ENCODE measurements at places on chromosomes 3 and 15. TPM values are rescaled to one million over a fixed set of nuclear protein-coding genes. Genes with fewer than 3 reads are reported as not detected.

Gene TEX55
- total RNA-seq = not detected

Gene GNAT1
- total RNA-seq = not detected

Gene TSC22D2
- total RNA-seq = 22.7 TPM

Gene GOLGA8G
- not detected for total RNA-seq

Gene GLDN
- not detected for total RNA-seq

Gene ATP13A3
- total RNA-seq = 302 TPM

Gene RBP2
- not detected for total RNA-seq

Gene C2CD4A
- total RNA-seq = 1.3 TPM

Gene DAZL
- total RNA-seq = not detected

Gene GPR160
- 5.3 TPM for total RNA-seq

Gene SNRK
- 347 TPM for total RNA-seq

Gene RASGRP1
- total RNA-seq = 0.13 TPM

Gene CAV3
- not detected for total RNA-seq

Gene HESX1
- total RNA-seq = 0.40 TPM

Gene FGF12
- 1.7 TPM for total RNA-seq

Gene MYO5C
- total RNA-seq = 11.7 TPM

Gene HYKK
- total RNA-seq = 3.4 TPM

Gene OCA2
- total RNA-seq = not detected

Gene CCDC80
- 9.2 TPM for total RNA-seq

Gene HIGD2B
- not detected for total RNA-seq

Gene VWA5B2
- not detected for total RNA-seq

Gene ZNF80
- total RNA-seq = not detected

Gene DOCK3
- total RNA-seq = 0.14 TPM

Gene MKRN2
- 36.8 TPM for total RNA-seq

Gene ATP10A
- total RNA-seq = under 0.01 TPM

Gene CCR4
- under 0.01 TPM for total RNA-seq

Gene XXYLT1
- 55.3 TPM for total RNA-seq

Gene RNF111
- total RNA-seq = 34.4 TPM

Gene RUVBL1
- total RNA-seq = 84.9 TPM

Gene BLM
- 21.3 TPM for total RNA-seq

Gene PLAAT1
- 0.13 TPM for total RNA-seq

Gene ELP6
- total RNA-seq = 28.2 TPM

Gene SYNM
- total RNA-seq = 5.7 TPM

Gene CHRNA5
- 19.1 TPM for total RNA-seq

Gene DUOXA1
- total RNA-seq = not detected

Gene FAM174B
- 0.66 TPM for total RNA-seq

Gene NEO1
- total RNA-seq = 0.29 TPM

Gene ACTRT3
- total RNA-seq = 5.6 TPM

Gene FBLN2
- total RNA-seq = 0.22 TPM

Gene C3orf49
- not detected for total RNA-seq

Gene GOLGA8Q
- 0.66 TPM for total RNA-seq

Gene SERPINI2
- not detected for total RNA-seq

Gene TTLL13
- not detected for total RNA-seq

Gene GOLGA6L9
- total RNA-seq = 2.8 TPM

Gene HRH1
- 14.5 TPM for total RNA-seq

Gene PPP1R14D
- not detected for total RNA-seq
